Hepatic stellate cell (primary cell): ENCODE measurements at places on chromosomes 2 and 18.

DNA sequence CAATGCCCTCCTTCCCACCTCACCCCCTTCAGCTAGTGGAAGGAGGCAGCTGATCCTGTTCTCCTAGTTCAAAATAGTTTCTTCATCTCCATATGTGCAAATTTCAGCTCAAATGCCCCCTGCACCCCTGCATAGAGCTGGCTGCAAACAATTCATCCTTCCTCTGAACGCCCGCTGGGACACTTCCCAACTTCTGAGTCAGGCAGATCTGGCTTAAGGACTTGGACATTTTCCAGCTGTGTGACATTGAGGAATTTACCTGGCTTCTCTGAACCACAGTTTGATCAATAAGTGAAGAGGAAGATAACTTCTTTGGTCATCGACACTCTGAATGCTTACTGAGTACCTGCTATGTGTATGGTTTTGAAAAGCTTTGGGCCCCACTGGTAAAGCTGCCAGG, 23.5 kb downstream of the PTGR3 start:
- no peak for DNase-seq

DNA sequence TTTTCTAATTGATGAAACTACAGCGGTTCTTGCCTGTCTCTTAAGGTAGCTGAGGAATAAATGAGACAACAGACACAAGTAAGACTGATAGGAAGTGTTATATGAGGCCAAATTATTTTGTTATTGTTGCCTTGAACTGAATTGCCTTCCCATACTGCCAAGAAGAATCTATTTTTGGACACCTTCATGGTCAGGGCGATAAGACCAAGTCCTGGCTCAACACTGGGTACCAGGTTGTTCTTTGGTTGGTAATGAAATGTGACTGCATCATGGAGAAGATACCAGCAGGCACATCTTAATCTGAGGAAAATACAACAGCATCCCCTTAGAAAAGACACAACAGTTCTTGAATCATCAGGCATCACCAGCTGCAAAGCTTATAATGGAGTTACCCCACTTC, 23.7 kb downstream of the MSGN1 start:
- DNase-seq, result no peak

- DNase-seq, result no peak
Observed at GRCh38 chr2:76387294-76387693, 676.6 kb upstream of the GCFC2 start.

DNA sequence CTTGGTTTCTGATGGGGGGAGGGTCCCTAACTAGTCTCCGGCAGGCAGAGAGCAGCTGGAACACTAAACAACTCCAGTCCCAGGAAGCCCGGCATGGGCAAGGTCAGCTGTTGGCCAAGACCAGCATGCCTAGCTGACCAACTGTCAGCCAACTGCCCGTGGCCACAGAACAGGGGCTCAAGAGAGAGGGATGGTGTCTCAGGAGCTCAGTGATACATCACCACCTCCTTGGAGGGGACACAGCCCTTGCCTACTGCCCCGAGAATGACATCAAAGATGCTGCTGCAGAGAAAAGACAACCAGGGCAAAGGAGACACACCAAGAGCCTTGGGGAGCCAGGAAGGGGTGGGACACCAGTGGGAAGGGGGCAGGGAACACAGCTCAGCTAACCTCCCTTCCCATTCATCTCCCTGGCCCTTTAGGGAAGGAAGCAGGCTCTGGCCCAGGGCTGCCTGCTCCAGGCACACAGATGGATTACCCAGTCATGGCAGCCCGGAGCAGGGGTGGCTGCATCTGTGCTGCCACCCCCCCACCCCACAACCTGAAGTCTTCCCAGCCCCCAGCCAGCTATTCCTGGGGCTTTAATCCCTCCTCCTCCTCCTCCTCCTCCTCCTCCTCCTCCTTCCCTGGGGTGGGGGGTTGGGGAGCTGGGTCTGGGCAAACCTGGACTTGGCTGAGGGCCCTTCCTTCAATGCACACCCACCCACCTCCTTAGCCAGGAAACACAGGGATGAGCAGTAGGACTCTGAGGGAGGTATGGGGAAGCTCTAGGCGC, 1.9 kb downstream of the BIN1 start:
- DNase-seq, result no peak

DNA sequence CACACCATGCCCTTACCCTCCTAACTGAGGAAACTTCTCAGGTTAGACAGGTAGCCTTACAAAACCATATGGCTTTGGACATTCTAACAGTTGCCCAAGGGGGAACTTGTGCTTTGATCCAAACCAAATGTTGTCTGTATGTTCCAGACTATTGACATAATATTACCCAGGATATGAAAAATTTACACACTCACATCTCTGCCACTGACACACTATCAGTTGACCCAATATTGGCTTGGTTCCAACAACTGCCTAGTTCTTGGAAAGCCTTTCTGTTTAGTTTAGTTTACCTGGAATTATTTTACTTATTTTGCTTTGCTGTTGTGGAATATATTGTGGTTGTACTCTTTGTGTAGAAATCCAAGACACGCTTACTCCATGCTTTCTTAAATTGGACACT, 178.4 kb downstream of the RNF152 start:
- DNase-seq, result no peak

DNA sequence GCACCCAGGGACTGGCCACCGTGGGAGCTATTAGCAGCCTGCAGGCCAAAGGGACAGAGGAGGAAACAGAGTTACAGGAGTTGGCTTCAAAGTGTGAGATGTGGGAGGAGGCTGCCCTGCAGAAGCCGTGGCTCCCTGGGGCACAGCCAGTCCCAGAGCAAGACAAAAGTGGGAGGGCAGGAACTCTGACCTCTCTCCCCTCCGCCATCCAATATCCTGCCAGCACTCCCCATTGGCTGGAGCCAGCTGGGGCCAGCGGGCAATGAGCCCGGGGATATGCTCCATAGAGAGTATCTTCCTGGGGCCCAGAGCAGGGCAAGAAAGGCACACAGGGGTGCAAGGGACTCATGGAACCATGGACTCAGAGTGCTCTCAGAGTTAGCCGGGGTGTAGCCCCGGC, 143.1 kb downstream of the INHBB start:
- no peak for DNase-seq

DNA sequence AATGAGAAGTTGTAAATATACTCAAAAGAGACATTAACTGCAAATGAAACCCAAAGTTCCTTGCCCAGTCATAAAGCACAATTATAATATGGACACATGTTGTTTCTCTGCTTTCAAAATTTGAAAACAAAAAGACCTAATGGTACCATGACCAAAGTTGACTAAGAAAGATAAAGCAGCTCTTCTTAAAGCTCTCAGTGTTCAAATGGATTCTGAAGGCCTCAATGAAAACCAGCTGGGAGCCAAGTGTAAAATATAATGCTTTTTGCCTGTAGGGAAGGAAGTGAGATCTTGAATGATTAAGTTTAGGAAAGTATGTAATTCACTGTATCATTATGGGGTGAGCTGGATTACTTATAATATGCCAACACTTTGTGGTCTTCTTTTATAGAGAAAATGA, 178.6 kb downstream of the SATB2 start:
- no peak for DNase-seq

GRCh38 chr2:177029501-177029900, 183.1 kb upstream of the HNRNPA3 start:
- DNase-seq, result no peak

- DNase-seq, result no peak
Observed at GRCh38 chr2:33221046-33221784, 255.2 kb upstream of the RASGRP3 start.

DNA sequence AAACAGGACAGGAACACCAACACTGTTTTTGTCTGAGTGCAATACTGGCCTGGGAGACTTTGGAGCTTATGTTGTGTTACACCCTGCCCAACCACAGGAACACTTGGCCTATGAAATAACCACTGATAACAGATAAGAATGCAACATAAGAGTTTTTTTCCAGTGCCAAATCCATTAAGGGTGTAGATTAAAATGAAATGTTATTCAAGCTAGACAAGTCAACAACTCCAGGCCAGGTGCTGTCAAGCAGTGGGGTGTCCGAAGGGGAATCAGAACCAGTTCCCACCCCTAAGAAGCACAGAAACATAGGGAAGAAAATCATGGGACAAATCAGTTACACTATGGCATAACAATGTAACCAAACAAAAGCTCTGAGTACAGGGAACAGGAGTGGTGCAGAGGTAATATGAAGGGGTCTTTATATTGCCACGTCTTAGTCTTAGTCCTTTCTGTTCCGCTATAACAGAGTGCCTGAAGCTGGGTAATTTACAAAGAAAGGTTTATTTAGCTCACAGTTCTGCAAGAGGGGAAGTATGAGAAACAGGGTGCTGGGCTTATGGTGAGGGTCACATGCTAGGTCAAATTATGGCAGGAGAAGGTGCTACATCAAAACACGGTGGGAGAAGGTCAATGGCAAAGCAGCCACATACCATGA, 3.8 kb downstream of the AFG3L2 start:
- no peak for DNase-seq

DNA sequence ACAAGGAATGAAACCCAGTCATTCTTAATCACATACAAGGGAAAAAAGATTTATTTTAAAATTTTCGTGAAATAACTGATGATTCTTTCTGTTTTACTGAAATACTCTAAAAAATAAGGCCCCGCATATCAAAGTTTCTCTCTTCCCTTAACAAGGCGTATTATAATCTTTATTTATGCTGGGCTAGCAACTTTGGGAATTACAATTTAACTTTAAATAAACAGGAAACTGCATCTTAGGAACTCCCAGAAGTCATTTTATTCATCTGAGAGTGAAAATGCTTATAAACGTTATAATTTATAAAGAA, 166.7 kb downstream of the TCF4 start:
- no peak for DNase-seq

DNA sequence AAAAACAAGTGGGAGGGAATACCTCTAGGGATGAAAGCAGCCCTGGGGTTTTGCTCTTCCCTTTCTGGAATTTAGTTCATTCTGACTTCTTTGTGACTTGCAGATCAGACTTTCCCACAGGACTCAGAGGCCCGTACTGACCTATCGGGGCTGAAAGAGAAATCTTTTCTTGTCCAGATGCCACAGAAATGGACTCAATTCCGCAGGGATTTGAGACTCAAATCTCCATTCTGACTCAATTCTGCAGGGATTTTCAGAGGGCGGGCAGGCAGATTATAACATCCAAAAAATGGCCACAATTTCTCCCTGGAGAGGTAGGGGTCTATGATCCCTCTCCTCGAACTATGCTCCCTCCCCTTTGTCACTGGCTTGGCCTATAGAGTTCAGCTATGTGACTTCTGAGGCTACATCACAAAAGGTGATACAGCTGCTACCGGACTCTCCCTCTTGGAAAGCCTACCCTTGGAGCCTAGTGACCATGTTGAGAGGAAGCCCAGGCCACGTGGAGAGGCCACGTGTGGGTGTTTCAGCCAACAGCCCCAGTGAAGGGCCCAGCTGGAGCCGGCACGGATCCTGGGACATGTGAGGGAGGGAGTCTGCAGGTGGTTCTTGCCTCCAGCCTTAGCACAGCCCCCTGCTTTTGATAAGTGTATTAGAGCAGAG, 4.8 kb upstream of the EFHD1 start:
- DNase-seq, result peak; percentile 68

- DNase-seq, result no peak
Observed at GRCh38 chr2:9649261-9649660, 18.5 kb upstream of the YWHAQ start.

DNA sequence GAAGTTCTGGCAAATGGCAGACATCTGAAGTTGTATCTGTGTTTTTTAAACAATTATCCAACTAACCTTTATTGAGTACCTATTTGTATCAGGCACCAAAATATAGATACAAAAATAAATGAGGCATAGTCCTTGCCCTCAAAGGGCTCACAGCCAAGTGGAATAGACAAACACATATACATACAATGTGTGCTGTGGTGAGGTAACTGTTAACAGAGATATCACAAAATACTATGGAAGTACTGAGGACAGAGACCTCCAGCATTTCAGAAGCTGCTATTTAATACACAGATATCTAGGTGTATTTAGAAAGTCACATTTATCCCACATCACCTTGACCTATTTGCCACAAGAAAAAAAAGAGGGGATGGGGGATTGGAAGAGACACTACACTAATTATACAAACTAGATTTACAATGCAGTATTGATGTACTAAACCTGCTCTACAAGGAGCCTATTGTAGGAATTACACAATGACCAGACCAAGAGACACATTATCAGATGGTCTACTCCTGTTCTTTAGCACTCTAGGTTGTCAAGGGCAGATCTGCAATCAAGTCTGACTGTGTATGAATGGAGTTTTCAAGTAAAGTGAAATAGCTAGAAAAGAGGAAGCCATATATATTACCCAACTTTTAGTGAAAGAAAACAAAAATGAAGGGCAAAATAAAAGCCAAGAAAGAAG, 62.2 kb downstream of the SPIRE1 start:
- DNase-seq, result no peak

- DNase-seq, result no peak
Observed at GRCh38 chr2:239977111-239977510, 48.0 kb downstream of the NDUFA10 start.

- no peak for DNase-seq
Observed at GRCh38 chr18:32461709-32462272, 8.9 kb downstream of the GAREM1 start.

GRCh38 chr2:117845304-117845703, 30.8 kb downstream of the DDX18 start:
- DNase-seq, result no peak

- DNase-seq, result peak; percentile 92
Observed at GRCh38 chr2:119240311-119241204, 16.9 kb downstream of the STEAP3 start.

GRCh38 chr2:98378196-98378595, 31.9 kb downstream of the CNGA3 start:
- DNase-seq, result no peak

GRCh38 chr2:215137741-215138340, 585 bp downstream of the ABCA12 start:
- peak; percentile 6 for DNase-seq

DNA sequence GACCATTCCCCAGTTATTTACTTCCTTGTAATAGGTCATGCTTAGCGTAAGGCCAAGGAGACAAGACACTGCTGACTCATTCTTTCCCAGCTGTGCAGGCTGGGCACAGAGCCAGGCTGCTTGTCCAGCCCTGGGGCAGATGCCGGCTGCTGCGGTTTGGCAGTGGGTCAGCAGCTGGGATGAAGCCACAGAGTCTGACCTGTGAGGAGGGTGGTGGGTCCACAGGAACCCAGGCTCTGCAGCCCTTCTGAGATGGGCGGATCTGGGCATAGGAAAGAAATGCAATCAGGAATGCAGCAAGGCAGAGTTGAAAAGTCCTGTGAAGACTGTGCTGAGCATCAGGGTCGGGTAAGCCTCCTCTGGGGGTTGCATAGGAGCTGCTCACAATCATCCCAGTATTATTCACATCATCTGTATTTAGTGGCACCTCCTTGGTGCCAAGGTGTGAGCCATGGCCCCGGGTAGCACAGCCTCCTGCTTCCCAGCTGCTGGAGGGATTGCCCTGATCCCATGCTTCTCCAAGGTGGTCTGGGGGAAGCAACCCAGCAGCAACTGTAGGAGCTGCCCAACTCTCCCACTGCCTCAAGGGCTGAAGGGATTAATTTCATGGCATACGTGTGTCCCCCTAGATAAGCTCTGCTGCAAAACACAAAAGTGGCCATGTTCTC, 139.0 kb downstream of the DDX1 start:
- peak; percentile 80 for DNase-seq

- DNase-seq, result no peak
Observed at GRCh38 chr18:31506024-31506742, 8.2 kb downstream of the DSG2 start.
